ENCODE measurements at places on chromosomes 3 and 15.

- peak; percentile 78 for DNase-seq
These were observed 9.2 kb upstream of the RBSN start for GRCh38 chr3:15108082-15108545.

DNA sequence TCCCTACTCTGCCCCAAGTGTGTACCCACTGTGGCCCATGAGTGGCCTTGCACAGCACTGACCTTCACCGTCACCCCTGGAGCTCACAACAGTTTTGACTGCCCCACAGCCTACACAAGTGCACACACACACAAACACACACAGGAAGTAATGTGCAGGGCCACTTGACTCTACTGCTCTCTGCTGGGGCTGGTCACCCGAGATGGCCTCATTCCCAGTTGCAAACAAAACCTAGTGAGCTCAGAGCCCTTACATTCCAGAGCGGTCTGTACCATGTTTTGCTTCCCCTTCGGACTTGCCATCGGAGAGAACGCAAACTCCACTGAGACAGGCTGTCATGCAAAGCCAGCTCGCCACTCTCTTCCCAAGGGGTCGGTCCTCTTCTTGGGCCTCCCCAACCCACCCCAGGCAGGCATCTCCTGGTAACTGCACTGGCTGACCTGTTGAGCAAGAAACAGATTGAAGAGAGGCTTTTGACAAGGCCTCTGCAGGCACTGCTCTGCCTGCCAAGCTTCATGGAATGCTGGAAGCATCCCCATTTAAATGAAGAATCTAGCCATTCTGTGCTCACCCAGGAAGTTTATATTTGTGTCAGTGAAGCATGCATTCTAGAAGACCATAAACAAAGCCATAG is 232.0 kb upstream of the IGF1R start:
- no peak for DNase-seq

GRCh38 chr3:188558343-188559071 is 404.6 kb downstream of the LPP start:
- DNase-seq, result no peak

GRCh38 chr3:29677421-29677820 is 396.6 kb downstream of the RBMS3 start:
- no peak for DNase-seq

DNA sequence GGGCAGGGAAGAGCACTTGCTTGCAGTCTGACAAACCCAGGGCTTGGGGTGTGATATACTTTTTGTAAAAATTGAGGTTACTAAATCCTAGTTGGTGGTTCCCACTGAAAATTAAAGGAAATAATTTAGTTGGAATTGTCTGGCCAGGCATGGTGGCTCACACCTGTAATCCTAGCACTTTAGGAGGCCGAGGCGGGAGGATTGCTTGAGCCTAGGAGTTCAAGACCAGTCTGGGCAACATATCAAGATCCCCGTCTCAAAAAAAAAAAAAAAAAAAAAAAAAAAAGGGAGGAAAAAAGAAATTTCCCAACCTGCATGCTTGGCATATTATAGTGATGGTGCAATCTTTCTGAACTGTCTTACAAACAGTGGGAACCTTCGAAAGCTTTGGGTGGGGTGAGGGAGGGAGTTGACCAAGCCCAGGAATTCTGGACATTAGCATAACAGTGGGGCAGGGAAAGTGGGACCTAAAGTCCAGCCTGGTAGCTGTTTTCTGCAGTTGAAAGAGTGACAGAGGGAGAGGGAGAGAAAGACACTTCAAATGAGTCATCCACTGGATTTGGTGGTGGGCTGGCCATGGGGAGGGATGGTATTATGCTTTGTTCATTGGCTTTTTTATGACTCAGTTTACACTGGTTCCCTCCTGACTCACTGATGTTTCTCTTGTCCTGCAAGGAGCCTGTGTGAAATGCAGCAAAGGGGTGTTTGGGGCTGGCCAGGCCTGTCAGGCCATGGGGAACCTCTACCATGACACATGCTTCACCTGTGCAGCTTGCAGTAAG is 41.1 kb downstream of the LIMD1 start:
- no peak for DNase-seq

GRCh38 chr3:122974764-122975162 is 52.8 kb downstream of the SEMA5B start:
- DNase-seq, result peak; percentile 19

DNA sequence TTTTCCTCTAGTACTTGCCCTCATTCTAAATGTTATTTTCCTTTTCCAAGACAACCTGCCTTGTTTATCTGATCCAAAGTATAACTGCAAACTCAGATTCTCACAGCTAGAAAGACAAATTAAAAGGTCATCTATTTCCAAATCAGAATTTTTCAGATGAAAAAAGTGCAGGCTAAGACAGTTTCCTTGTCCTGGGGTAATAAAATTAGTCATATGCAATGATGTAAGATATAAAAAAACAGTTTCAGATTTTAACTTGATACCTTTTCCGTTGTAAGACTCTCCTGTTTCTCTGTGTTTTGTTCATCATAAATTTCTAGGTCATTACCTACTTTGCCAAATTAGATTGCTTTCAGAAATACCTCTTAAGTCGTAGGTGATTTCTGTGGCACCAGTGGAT is 238.4 kb upstream of the PEX5L start:
- no peak for DNase-seq

DNA sequence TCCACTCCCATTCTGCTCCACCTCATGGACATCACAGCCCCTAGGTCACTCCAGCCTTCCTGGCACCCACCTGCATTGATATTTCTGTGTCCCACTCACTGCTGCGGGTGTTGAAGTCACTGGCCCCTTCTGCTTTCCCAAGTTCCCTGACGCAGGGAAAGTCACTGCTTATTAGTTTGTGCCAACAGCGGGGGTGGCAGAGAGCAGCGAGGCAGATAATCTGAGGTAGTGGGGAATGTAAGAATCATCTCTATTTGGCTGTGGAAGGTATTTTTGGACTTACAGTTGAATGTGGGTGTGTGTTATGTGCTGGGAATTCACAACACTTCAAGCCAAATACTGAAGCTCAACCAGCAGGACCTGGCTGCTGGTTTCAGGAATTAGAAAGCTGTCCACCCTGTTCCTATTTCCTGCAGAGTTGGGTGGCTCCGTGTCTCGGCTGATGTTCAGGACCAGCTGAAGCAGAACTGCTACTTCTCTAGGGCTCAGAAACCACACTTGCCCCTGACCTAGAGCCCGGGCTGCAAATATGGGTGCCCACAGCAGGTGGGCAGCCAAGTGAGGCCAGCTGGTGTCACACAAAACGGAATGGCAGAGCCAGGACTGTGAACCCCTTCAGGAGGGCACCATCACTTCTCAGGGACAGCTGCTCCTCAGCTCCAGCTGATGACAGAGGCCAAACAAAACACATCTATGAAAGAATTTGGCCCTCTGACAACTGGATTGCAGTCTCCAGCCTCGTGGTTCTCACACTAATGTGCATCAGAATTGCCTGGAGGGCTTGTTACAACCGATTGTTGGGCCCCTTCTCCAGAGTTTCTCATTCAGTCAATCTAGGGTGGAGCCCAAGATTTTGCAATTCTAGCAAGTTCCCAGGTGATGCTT is 57.7 kb downstream of the SEMA5B start:
- no peak for DNase-seq

DNA sequence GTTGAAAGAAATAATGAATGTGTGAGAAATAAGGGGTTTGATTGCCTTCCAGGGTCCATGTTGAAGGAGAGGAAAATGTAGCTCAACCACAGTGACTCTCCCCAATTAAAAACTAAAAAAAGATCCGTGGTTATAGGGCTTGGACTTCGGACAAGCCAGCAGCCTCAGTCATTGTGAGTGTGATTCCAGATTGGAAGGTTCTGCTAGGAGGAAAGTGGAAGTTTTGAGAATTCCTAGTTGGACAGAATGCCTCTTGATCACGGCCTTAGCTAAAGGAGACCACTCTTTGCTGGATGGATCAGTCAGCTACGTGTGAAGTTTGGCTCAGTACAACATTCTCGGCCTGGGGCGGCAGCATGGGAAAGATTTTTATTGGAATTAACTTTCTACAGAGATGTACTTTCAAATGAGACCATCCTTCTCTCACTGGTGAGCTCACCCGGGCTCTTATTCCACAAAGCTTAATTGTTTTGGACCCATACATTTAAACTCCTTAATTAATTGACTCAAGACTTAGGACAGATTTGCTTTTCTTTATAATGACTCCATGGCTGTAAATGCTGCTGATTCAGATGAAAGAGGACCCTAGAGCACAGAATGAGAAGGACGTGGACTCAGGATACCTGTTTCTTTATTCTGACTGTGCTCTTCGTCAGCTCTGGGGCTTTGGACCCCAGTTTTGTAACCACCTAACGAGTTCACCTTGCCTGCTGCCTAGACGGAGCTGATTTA is 27.5 kb downstream of the FLNB start:
- DNase-seq, result no peak

DNA sequence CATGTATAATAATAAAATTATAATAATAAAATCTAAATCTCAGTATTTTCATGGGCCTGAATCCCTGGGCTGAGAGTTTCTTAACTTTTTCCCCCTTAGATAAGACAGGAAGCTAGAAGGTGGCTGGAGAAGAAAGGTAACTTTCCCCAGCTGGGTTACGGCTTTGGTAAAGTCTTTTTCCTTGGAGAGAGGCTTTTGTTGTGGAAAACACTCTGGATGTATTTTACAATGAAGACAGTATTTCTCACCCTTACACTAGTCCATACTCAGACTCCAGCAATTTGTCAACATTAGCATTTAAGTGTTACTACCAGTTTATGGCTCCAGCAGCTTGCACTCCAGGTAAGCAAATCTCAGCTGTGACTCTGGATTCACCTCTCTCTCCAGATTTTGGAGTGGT is 34.9 kb downstream of the APH1B start:
- DNase-seq, result no peak

GRCh38 chr3:169861871-169862270 is 7.9 kb downstream of the LRRC31 start:
- DNase-seq, result no peak

- no peak for DNase-seq
These were observed 49.5 kb downstream of the PLXNA1 start for GRCh38 chr3:127032296-127032990.

GRCh38 chr15:79418693-79419279 is 13.3 kb upstream of the MINAR1 start:
- DNase-seq, result no peak

GRCh38 chr3:29354894-29355293 is 74.0 kb downstream of the RBMS3 start:
- DNase-seq, result no peak

GRCh38 chr3:67737906-67738865 is 83.8 kb upstream of the SUCLG2 start:
- no peak for DNase-seq

- no peak for DNase-seq
These were observed 22.3 kb upstream of the LINGO1 start for GRCh38 chr15:77654975-77655374.

- DNase-seq, result no peak
These were observed 237.8 kb upstream of the PEX5L start for GRCh38 chr3:180274536-180274935.

DNA sequence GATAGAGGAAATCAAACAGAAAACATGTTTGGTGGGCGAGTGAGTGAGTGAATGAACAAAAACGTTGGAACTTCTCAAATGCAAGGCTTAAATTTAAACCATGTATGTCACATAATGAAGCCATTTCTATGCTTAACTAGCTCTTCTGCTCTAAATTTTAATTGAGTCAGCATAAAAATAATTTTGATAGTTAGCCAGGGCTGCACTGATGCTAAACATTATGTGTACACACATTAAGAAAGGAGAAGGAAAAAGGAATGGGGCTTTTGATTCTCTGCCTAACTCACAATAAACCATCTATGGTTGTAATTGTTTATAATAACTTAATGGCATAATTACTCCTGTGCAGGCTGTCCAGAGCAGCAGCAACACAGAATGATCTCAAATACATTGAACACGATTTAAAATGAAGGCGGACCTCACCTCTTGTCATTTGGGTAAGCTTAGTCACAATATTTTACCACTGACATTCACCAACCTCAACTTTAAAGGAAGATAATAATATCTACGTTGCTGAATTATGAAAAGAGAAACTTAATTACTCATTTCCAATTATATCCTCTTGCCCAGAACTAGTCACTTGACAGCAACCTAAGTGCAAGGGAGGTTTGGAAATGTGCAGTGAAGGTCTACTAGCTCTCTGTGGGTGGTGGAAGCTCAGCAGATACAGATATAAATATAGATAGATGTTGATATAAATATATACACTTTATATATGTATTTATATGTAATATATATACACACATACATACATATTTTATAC is 318.4 kb upstream of the TRIM42 start:
- DNase-seq, result peak; percentile 2

- peak; percentile 0 for DNase-seq
These were observed 739.2 kb upstream of the NR2F2 start for GRCh38 chr15:95591270-95591669.

- DNase-seq, result no peak
These were observed 194.5 kb downstream of the CPNE4 start for GRCh38 chr3:131840156-131840797.

GRCh38 chr3:197542741-197543454 is 12.9 kb downstream of the BDH1 start:
- no peak for DNase-seq

DNA sequence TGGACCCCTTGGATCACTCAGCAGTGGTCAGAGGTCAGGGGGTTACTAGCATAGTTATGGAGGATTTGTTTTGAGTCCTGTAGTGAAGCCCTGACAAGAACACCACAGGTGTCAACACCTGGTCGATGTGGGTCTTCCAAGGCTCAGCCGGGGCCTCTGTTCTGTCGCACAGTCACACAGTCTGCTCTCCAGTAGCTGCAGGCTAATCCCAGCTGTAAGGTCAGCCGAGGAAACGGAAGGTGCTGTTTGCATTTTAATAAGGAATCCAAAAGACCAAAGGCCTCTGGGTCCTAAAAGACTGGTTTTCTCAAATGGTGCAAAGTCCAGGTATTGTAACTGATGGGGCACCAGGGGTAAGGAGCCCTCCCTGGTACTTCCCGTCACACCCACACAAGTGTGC is 71.7 kb downstream of the RPLP1 start:
- DNase-seq, result no peak

All from activated CD4-positive, alpha-beta T cell treated with anti-CD3 and anti-CD28 coated beads, Interleukin-2, Interleukin-4, amounts not matched to agents 100 ng/mL and 50 ng/mL, durations not matched to agents 16 hours and 8 hours (primary cell).